ENCODE measurements at places on chromosomes 13 and 19.

DNA sequence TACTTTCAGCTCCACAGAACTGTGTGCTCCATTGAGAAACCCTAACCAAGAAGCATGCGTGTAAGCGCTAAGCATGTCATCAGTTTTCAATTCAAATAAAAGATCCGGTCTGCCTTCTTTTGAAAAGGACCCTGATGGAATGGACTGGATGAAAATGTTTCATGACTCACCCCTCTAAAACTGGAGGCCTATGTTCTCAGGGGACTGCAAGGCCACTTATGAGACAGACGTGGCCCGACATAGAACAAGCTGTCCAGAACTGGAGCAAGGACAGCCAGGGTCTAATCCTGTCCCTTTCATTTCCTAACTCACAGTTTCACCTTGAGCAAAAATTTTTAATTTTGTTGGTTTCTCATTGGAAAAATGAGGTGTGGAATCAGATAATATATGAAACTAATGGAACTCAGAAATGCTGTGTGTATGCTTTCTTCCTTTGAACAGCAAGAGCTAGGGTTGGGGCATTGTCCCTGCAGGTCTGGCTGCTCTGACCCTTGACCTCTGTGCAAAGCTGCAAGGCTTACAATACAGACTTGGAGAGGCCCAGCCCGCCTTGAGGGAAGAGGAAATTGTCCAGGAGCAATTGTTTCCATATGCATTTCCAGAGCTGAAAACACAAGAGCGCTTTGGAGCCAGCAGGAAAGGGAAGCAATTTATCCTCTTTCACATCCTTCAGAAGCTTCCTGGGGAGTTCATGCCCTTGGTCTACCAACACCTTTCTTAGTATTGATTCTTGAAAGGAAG is 553.4 kb upstream of the KLF12 start:
- no peak for DNase-seq

DNA sequence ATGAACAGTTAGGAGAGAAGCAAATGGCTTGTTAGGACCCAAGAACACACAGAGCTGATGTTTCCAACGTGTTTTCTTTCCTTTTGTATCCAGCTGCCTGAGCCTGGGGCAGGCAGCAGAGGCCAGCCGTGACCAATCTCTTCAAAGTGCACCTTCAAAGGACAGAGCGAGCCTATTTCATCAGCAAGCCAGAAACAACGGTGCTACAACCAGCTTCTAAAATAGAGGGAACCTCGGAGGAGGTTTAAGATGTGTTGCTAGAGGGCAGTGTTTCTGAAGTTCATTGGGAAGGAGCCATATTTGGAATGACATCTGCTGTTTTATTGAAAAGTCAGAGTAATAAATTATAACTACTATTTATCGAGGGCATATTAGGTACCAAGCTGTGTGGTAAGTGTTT is 56.2 kb upstream of the RFC3 start:
- no peak for DNase-seq

DNA sequence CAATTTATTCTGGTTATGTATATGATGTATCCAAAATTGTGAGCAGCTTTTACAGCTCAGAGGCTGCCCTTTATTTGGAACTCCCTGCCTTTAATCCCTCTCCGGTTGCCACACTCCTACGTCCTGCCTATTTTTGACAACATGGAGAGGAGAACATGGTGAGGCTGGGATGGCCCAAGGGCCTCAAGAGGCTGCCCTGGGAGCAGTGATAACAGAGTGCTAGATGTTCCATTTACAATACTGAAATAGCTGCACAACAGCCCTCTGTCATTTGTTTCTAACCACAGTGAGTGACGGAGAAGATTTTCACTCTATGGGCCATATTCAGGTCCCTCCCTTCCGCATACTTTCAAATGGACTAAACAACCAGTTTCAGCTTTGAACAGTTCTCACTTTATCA is 33.4 kb downstream of the STARD13 start:
- no peak for DNase-seq

GRCh38 chr13:106011600-106011999 is 523.9 kb downstream of the EFNB2 start:
- no peak for DNase-seq
